ENCODE measurements at places on chromosomes 1 and 21.

GRCh38 chr1:209257454-209257853 lies 326.1 kb upstream of the CAMK1G start:
- no peak for DNase-seq

GRCh38 chr1:7517611-7518330 lies 253.3 kb upstream of the VAMP3 start:
- no peak for DNase-seq

GRCh38 chr1:246971090-246971721 lies 36.7 kb downstream of the ZNF695 start:
- DNase-seq, result no peak

DNA sequence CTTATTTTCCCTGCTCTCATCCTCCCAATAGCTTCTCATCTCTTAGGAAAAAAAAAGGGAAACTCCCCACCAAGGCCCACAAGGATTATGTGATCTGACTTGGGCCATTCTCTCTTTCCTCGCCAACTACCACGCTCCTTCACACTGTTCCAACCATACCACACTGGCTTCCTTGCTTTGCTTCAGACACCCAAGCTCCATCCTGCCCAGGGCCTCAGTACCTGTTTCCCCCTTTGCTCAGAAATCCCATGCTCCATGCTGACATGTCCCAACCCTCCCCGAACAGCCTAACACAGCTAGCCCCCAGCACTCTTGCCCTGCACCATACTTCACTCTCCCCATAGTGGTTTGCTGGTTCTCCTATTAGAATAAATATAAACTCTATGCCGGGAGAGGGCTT lies 39.2 kb downstream of the MAB21L3 start:
- no peak for DNase-seq

- DNase-seq, result no peak
These were observed 1.0 kb upstream of the TNNI1 start for GRCh38 chr1:201422436-201423030.

GRCh38 chr1:8082945-8083344 lies 56.8 kb upstream of the ERRFI1 start:
- no peak for DNase-seq

GRCh38 chr1:108830119-108831008 lies 26.5 kb downstream of the AKNAD1 start:
- peak; percentile 63 for DNase-seq

GRCh38 chr21:41322496-41323382 lies 6.1 kb downstream of the FAM3B start:
- no peak for DNase-seq

DNA sequence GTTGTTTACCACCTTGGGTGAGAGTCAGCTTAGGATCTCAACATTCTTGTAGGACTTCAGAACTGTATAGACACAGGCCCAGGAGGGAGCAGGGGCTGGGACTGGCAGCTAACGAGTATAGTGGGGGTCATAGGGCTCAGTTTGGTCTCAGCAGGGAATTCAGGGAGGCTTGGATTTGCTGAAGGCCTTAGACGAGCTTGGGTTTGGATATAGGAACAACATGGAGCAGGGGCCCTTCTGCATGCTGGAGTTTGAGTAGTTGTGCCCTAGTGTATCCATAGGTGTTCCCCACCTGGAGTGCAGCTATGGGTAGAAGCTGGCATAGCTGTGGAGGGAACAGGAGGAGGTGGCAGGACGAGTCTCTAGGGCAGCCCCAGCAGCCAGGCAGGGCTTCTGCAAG lies 63.4 kb upstream of the MAP1LC3C start:
- no peak for DNase-seq

- no peak for DNase-seq
These were observed 225.8 kb downstream of the VAV3 start for GRCh38 chr1:107739201-107739600.

DNA sequence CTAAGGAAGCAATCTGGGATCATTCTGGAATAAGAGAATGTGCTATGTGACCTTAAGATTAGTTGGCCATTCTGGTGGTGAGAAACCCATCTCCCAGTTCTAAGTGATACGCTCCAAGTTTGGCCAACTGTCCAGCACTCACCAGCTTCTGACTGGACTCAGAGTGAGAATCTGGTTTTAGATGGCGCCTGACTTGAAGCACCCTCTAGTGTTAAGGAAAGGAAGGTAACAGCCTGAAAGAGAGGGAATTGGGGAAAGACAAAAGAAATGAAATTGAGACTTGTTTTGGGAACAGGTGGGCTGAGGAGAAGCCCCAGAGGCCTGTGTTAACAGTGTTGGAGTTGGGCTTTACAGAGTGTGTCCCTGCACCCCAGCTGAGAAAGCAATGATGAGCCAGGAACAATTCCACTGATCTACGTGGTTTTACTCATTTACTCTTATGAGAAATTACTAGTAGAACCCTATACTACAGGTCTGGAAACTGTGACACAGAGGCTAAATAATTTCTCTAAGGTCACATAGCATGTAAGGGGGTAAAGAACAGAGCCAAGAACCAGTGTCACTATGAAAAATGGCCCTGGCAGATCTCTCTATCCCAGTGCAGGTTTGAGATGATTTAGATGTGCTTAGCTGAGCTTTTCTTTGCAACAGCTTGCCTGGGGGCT lies 9.3 kb upstream of the FCAMR start:
- DNase-seq, result no peak

DNA sequence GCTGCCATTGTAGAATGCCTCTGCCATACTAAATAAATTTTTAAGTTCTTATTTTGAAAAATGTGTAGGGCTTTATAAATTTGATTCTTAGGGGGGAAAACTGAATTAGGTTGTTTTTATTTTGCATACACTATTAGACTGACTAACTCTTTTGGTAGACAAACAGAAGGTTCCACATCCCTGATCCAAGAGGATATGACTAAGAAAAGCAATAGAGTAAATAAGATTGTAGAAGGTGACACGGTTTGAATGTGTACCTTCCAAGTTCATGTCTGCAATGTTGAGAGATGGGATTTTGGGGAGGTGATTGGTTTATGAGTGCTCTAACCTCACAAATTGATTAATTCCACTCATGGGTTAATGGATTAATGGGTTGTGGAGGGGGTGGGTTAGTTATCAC lies 127.9 kb downstream of the GLUL start:
- no peak for DNase-seq

GRCh38 chr1:89259283-89259971 lies 13.2 kb downstream of the GBP5 start:
- no peak for DNase-seq

DNA sequence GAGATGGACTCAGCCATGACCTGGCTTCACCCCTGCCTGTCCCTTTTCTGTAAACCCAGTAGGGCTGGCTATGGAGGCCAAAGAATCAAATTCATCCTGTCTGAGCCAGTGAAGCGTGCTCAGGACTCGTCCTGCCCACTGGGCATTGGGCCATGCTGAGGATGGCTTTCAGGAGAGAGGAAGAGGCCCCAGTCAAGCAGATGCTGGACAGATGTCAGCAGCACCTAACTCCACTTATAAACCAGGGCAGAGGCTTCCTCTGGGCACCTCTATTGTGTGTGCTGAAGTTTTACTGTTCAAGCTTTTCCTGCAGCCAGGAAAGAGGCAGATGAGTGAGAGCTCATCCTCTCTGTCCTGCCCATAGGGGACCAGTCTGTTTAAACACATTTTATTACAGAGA lies 97.4 kb upstream of the GCLM start:
- peak; percentile 17 for DNase-seq

DNA sequence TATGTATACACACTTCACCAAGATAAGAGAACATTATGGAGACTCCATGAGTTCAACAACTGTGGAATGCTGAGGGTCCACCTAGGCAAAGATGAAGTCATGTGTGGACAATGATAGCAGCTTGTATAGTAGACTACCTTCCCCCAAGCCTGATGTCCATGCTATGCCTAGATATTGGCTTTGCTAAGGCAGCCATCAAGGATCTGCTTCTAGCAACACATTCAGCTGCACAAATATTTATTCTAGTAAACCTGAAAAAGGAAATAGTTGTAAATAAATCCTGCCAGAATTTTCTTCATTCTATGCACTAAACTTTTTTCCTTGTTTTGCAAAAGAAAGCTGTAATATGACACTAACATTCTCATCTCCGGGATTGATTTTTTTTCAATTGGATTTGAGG lies 7.0 kb upstream of the LPAR3 start:
- no peak for DNase-seq

DNA sequence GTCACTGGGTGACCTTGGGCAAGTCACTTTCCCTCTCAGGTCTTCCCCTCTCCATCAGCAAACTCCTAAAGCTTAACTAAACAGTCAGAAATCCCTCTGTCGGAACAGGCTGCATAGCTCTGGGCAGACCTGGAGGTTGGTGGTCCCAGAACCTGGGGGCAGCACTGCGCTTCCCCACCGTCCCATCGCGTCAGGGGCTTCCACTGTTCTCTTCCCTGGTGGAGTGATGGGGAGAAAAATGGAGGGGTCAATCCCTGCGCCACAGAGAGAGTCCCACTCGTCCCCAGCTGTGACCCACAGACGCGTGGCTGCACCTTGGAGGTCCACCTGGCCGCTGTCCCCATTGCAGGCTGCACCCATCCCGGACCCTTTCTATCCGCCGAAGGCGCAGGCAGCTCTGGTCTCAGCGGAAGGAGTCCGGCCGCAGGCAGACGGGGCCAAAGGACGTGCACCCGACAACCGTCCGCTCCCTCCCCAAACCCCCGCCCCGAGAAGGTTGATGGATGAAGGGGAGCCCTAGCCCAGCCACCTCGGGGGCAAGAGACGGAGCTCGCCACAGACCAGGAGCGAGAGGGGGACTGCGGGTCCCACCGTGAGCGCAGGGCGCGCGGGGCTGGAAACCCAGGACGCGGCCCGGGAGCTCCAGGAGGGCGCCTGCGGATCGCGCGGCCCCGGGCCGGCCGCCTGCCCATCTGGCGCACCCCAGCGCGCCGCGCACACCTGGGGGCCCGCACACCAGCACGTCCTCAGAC lies 588 bp upstream of the WNT3A start:
- DNase-seq, result peak; percentile 20

DNA sequence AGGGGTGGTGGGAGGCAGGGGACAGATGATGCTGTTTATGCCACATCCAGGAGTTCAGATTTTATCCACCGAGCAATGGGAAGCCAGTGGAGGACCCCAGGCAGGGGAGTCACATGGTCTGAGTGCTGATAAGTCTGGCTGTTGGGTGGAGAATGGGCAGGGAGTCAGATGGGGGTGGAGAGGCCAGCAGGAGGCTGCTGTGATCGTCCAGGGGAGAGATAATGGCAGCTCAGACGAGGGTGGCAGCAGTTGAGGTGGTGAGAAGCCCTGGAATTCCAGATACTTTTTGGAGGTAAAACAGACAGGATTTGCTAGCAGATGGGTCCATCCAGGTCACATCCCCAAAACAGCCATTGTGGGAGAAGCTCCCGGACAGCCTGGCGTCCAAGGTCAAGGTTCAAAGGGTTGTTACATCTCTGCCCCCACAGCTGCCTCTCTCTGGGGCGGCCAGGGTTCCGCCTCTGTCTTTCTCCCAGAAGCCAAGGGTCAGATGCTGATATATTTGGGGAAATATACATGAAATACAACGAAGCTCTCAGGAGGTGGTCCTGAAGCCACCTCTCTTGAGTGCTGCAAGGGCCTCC lies 252.1 kb upstream of the TMEM51 start:
- no peak for DNase-seq

DNA sequence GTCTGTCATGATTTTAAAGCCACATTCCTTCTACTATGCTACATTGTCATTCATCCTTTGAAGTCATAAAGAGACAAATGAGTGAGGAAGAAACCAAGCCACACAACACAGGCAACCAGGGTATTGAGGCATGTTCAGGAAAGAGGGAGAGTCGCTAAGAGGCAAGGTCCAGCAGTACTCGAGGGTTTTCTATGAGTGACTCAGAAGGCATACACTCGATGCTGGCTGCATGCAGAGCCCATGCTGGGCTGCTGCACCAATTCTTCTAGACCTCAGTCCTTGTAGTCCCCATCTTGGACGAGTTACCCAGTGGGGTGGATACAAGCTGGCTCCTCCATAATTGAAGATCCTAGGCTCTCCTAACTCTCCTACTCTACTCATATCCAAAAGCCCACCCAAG lies 57.6 kb downstream of the OLFML2B start:
- DNase-seq, result no peak

DNA sequence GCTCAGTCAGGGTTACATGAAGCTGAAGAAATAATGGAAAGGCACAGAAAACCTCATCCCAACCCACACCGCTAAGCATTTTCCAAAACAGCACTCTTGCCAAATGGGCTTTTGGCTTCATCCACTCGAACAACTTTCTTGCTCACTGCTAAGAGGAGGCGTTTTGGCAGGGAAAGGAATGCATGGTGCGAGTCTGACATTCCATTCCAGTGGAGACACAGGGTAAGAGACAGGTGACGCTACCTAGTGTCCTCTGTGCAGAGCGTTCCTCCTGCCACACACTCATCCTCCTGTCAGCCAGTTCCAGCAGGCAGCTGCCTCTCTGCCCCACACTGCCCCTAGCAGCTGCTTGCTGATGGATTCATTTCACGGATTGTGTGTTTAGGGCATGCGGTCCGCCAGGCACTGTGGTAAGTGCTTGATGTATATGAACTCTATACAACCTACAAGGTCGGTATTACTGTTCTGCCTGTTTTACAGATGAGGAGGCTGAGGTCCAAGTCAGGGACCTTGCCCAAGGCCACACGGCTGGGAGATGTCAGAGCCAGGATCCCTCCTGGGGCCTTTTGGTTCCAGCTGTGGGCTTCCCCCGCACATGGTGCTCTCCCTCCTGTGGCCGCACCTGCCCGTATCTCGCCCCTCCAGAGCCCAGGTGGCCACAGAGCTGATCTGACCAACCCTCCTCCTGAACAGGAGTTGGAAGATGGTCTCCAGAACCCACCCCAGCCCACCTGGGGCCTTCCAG lies 25.7 kb upstream of the BACE2 start:
- DNase-seq, result peak; percentile 81

DNA sequence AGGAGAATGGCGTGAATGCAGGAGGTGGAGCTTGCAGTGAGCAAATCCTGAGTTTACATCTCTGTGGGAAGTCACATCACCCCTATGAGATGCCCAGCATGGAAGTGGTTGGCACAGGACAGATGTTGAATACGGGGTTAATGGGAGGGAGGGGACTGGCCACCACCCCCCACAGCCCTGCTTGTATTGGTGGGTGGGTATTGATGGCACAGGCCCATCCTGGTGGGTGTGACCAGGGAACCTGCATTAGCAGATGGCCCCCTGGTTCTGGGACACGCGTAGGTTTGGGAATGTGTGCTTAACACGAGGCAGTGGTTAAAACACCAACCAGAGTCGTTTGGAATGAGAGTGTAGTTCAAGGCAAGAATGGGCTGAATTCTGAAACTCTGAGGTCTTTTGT lies 117.9 kb downstream of the PRDM2 start:
- DNase-seq, result no peak

GRCh38 chr1:110936567-110936966 lies 27.2 kb downstream of the LRIF1 start:
- no peak for DNase-seq

DNA sequence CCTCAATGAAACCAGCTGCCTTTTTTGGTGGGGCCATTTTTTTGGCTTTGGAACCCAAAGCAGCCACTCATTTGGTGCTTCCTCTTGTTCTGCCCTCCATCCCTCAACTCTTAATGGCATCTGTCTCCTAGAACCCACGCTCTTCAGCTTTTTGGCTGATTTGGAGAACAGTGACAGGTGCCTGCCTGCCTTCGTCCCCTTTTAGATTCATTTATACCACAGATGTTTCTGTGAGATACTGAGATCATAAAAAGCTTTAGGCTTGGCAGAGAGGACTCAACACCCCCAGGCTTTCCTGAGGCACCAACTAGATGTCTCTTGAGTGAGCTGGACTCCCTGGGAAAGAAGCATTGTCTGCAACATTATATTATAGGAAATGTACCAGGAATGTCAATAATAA lies 20.4 kb upstream of the YTHDF2 start:
- DNase-seq, result no peak
